ENCODE measurements at places on chromosomes 2 and 18.
A peak's percentile ranks its signal among the peaks of the same experiment; 100 is the strongest.

GRCh38 chr2:124001696-124002430 is 23.2 kb upstream of the CNTNAP5 start:
- DNase-seq: no peak

DNA sequence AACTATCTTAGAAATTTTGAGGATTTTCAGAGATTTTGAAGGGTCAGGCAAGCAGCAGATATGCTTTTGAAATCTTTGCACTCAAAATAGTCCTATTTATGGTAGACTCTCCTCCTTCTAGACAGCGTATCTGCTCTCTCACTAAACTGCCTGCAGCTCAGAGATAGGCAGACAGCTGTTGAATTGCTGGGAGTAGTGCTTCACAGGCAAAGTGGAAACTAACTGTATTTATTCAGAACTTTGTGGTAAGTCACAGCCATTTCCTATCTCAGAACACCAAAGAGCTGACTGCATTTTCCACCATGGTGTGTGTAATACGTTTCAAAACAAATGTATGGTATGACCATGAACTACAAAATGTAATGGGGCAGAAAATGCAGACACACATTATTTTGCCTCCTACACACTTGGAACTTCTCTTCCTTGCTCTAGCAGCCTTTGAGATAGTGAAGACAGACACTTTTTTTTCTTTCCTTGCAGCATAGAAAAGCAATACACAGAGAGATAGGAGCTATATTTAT is 352.4 kb downstream of the LRP1B start:
- DNase-seq: peak; percentile 12

GRCh38 chr18:32577561-32577960 is 106.9 kb upstream of the GAREM1 start:
- DNase-seq: no peak

GRCh38 chr2:183530333-183530901 is 406.2 kb downstream of the NUP35 start:
- DNase-seq: no peak

DNA sequence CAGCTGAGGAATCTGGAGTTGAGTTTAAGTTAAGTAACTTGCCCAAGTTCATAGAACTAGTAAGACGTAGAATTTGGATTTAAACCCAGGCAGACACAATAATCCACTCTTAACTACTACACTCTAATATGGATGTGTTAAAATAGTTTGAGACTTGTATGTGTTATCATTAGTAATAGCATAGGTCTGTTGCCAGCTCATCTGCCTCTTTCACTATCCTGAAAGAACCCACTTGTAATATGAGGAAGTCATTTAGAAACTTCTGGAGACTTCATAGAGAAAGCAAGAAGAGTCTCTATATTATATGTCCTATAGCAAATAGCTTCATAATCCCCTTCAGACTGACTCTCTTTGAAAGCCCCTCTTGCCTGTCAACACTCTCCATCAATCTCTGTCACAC is 43.0 kb upstream of the ACADL start:
- DNase-seq: no peak

Data from amniotic epithelial cell (primary cell).